ENCODE measurements at places on chromosomes 4 and X.

- DNase-seq, result peak; percentile 85
Observed at GRCh38 chrX:48937054-48937907, 18.5 kb upstream of the PIM2 start.

- DNase-seq, result no peak
Observed at GRCh38 chr4:113049421-113050370, at the start of gene ANK2. ANK2 (plus strand) TSS chr4:113049653; CDS start chr4:113049729, 76 bp downstream.

DNA sequence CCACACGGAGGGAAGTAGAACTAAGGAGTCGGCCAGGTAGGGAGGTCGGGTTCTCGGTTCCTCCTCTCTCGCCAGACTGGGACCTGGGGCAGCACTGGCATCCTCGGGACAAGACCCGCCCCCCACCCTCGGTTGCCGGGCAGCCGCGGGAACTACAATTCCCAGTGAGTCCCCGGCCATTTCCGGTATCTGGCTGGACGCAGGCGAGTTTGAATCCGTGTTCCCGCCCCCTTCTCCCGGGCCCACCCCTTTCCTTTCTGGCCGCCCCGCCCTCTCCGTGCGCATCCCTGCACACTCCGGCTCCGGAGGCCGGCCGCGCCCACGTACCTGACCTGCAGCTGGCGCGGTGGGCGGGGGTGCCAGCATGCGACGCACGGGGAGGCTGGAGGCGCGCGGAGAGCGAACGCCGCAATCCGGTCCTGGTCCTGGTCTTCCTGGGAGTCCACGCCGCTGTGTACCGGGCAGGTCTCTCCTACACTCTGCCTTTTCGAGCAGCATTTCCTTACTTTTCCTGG, 10.2 kb upstream of the DLG3 start:
- peak; percentile 83 for DNase-seq

GRCh38 chr4:74370912-74371311, 6.0 kb downstream of the EREG start:
- peak; percentile 69 for DNase-seq

- DNase-seq, result no peak
Observed at GRCh38 chr4:166274136-166274761, 401.2 kb downstream of the TLL1 start.

Data from suppressor macrophage treated with lipopolysaccharide for 1 hour (primary cell).